ENCODE measurements at places on chromosomes 16 and 17.

GRCh38 chr16:88699180-88699579, 7.0 kb downstream of the RNF166 start:
- DNase-seq = no peak

GRCh38 chr17:58970609-58971450, 135.8 kb downstream of the TRIM37 start:
- no peak for DNase-seq

DNA sequence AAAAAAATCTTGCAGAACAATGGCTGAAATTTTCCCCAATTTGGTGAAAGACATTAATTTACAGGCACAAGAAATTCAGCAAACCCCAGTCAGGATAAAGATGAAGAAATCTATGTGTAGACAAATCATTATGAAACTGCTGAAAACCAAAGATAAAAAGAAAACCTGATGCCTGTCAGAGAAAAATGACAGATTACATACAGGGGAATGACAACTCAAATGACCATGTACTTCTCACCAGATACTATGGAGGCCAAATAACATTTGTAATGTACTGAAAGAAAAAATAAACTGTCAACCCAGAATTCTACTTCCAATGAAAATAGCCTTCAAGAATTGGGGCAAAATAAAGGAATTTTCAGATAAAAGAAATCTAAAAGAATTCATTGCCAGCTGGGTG, 7.2 kb upstream of the XAF1 start:
- DNase-seq = no peak

GRCh38 chr17:74430706-74431567, 951 bp upstream of the GPRC5C start:
- no peak for DNase-seq

DNA sequence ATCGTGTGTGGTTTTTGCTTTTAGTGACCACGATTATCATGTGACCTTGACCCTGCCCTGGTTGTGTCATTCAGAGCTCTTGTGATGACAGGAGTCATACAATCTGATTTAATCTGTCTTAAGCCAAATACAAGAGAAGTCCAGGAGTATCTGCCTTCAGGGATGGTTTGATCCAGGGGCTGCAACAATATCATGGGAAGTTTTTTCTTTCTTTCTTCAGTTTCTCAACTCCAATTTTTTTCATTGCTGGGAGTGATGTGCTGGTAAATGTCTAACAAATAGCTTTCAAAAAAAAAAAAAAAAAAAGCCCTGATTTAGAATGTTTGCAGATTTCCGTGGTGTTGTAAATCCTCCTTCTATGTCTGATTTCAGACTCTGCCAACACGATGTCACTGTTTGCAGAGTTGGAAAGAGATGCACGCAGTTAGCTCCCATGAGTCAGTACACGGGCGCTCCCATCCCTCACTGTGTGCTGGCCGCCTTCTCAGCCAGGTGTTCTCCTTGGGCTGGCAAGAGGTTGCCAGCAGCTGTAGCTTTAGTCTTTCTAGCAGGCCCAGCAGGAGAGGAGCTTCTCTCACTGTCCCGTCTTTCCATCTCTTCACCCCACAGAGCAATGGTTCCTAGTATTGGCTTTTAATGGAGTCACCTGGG, 229.7 kb downstream of the SNX29 start:
- DNase-seq = no peak

DNA sequence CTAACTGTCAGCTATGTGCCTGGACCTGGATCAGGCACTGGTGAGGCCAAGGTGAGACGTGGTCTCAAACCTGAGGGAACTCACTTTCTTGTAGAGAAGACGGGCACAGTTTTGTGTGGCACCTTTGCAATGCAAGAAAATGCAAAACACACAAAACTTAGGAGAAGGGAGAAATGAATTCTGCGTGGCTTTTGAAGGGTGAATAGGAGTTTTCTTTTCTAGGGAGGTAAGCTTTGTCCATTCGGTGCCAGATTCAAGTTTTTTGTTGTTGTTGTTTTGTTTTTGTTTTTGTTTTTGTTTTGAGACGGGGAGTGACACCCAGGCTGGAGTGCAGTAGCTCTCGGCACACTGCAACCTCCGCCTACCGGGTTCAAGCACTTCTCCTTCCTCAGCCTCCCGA, 1.4 kb downstream of the TOM1L1 start:
- DNase-seq = no peak

GRCh38 chr17:59440757-59441463, 109.5 kb downstream of the YPEL2 start:
- peak; percentile 80 for DNase-seq

DNA sequence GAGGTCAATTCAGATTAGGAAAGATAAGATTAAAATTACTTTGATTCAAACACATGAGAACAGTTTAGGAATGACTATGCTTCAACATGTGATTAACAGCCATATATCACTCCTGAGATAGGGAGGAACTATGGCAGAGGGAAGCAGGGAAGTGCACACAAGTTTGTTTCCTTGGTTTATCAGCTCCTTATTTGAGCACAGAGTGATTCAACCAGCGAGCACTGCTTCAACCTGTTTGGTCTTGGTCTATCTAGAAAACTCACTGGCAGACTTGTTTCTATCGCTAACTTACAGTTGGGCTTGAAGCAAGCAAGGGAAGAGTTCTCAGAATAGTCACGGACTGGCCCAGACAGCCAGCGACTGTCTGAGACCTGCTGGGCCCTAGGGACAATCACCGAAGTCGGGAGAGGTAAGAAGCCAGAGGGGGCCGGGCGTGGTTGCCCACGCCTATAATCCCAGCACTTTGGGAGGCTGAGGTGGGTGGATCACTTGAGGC, 23.5 kb downstream of the TUBG1 start:
- no peak for DNase-seq

DNA sequence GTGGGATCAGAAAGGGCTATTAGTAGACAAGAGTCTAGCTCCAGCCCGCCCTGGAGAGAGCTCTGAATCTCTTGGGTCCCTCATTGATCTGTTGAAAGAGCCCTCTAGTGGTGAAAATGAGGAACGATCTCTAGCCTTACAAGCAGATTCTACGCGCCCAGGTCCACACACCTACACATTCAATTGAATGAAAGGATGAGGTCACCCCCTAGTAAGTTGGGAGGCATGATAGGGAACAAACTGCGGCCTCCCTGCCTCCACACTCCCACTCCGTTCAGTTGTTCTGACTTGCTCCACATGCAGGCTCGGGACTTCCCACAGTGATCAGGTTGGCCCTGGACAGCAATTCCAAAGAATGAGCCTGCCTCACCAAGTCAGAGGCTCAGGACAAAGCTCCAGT, 2.9 kb upstream of the CACNG3 start:
- DNase-seq = peak; percentile 21

DNA sequence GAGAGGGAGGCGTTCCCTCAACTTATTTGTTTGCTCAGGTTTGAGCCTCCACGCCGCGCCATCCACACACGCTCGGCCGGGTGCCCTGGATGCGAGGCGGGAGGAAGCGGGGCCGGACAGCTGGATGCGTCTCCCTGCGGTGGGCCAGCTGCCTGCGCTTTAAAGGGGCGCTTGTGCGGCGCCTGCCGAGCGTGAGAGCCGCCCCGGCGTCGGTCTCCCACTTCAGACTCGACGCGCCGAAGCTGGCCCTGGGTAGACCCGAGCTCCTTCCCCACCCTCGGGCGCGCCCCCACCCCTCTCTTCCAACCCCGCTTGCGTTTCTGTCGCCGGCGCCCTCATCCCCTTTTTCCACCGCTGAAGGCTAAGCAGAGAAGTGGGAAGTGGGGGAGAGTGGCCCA, 527 bp upstream of the CHAD start:
- DNase-seq = no peak

GRCh38 chr17:40265337-40265736, 22.3 kb upstream of the CDC6 start:
- no peak for DNase-seq

- DNase-seq = no peak
These were observed 244.4 kb downstream of the HS3ST3B1 start for GRCh38 chr17:14545156-14545906.

DNA sequence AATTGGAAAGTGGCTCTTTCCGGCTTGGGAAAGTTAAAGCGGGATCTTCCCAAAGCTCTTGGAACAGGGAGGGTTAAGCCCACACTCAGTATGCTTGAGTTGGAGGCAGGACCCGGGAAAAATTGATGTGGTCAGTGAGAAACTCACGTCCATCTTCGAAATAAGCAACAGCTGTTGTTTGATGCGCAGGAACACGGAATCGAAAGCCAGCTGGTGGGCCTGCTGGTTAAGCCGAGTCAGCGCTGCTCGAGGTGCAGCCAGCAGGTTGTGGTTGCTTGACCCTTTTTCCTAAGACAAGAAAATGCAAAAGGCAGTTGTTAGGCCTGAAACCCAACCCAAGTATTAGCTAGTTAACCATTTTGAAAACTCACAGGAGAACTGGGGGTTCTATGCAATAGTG, 49.4 kb downstream of the COG7 start:
- DNase-seq = no peak

- DNase-seq = no peak
These were observed 62.4 kb downstream of the STH start for GRCh38 chr17:46061435-46061834.

GRCh38 chr17:77473615-77474226, 333.0 kb downstream of the SEC14L1 start:
- no peak for DNase-seq

DNA sequence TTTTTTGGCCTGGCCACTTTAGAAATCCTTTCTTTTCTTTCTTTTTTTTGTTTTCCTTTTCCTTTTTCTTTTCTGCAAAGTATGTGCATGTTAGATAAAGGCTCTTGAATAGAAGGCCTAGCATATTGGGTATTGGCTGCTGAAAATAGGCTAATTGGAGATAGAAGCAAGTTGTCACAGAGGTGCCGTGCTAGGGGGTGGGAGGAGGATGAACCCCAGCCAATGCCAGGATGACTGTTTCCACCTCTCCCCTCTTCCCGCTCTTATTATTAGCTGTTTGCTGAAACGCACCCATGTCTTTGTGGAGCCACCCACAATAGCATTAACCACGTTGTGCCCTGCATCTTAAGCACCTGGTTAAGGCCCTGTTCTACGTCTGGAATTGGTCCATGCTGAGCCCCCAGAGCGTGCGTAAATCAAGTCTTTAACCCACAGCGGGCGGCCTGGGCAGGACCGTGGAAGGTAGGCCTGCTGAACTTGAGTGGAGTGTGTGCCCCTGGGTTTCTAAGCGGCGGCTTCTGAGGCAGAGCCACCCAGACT, 123.6 kb downstream of the MSI2 start:
- DNase-seq = no peak

- DNase-seq = no peak
These were observed 18.2 kb upstream of the FAM83G start for GRCh38 chr17:19022747-19023146.

DNA sequence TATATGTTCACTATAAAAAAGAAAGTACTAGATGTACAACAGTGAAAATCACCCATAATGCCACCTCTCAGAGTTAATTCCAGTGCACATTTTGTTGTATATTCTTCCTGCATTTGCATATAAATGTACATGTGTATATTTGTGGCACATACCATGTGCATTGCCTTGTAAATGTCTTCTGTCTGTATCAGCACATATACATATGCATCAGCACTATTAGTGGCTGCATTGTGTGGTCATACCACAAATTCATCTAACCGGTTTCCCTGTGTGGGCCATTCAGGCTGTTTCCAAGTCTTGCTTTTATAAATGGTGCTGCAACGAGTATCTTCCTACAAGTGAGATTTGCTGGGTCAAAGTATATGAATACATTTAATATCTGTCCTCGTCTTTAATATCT, 6.5 kb downstream of the KSR1 start:
- DNase-seq = no peak

- no peak for DNase-seq
These were observed 2.0 kb upstream of the CTRB2 start for GRCh38 chr16:75208861-75209505.

- DNase-seq = no peak
These were observed 273.0 kb downstream of the CEP112 start for GRCh38 chr17:65918916-65919315.

DNA sequence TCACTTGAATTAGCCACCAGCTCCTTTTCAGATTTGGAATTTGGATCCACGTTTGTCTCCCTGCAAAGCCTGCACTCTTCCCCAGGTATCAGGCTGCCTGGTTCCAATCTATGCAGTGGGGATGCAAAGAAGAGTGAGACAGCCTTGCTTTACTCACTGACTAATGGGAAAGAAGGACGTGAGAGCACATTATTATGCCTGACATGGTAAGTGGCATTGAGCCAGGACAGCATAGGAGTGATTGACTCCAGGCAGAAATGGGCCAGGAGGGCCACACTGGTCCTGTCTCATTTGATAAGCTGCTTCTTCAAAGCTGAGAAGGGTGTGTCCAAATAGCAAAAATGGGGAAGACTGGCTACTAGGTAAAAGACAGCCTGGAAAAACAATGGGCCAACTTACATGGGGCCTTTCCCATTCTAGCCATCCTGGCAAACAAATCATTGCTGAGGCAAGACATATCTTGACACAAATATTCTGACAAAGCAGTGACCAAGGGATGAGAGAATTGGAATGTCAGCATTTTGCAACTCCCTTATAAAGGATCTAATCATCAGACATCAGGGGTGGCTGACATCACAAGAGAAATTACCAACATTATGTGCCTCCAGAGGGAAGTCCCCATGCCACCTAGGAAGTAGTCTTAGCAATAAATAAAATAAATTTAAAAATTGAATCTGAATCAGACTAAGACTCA, 38.6 kb downstream of the CDH11 start:
- no peak for DNase-seq

DNA sequence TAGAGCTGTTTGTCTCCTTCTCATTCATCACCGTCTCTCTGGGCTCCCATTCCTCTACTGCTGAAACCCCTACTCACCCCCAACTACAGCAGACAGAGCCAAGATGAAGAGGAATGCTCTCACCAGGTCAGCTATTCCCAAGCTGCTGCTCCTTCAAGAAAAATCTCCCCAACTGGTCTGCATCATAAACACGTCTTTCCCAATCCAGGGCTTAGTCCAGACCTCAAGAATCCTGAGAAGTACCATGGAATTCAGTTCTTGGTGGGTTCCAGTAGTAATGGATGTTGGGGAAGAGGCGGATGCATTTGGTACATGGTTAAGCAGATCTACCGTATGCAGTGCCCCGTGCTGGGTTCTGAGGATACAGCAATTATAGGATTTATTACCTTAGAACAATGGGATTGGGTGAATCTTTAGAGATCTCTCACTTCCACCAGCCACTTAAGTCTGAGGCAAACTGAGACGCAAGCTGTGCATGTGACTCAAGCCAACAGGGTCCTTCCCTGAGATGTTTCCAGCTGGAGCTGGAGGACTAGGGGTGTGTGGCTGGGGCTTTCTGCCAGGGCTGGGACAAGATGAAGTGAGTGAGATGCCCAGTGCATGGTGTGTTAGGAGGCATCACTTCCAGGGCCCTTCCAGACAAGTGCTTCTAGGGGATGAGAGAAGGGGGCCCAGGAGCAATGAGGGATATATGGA, 232.7 kb upstream of the CDH5 start:
- no peak for DNase-seq

- no peak for DNase-seq
These were observed 311.4 kb downstream of the SOX9 start for GRCh38 chr17:72432143-72432621.

- no peak for DNase-seq
These were observed 20.3 kb downstream of the ANKRD40 start for GRCh38 chr17:50687200-50688066.

GRCh38 chr16:31700200-31700529, 172.5 kb downstream of the AHSP start:
- no peak for DNase-seq

All from stimulated activated CD4-positive, alpha-beta T cell treated with anti-CD3 and anti-CD28 coated beads, Interleukin-4, amount 100 ng/mL, for 4 hours (primary cell).